ENCODE measurements at places on chromosomes 7 and 10.

DNA sequence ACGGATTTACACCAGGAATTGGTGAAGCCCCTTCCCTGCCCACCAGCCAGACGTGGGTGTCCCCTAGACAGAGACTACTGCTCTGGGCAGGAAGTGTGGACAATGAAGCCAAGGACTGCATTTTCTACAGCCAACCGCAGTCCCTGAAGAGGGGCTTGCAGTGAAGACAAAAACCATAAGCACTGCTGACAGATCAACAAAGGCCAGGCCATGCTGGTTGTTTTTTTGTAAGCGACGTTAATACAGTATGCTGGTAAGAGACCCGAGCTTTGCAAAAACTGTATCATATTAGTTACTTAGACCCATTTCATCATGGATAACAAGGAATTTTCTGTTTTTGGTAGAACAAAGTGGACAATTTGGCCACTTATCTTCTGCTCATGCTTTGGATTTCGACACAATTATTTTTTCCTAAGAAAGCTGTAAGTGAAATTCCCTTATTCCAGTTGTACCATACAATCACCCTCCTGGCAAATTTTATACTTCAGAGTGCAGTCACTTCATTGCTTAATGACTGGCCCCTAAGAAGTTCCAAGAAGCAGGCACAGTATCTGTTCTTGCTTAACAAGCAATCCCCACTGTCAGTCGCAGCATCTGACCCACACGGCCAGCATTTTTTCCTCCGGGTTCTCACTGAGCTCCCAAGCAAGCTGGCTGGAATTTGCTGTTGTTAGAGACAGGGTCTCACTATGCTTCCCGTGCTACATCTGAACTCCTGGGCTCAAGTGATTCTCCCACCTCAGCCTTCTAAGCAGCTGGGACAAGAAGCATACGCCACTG lies 163.5 kb downstream of the PARD3 start:
- DNase-seq: no peak

GRCh38 chr10:130040351-130040750 lies 70.3 kb downstream of the C10orf143 start:
- no peak for DNase-seq

GRCh38 chr10:28593811-28594210 lies 60.9 kb downstream of the WAC start:
- no peak for DNase-seq

DNA sequence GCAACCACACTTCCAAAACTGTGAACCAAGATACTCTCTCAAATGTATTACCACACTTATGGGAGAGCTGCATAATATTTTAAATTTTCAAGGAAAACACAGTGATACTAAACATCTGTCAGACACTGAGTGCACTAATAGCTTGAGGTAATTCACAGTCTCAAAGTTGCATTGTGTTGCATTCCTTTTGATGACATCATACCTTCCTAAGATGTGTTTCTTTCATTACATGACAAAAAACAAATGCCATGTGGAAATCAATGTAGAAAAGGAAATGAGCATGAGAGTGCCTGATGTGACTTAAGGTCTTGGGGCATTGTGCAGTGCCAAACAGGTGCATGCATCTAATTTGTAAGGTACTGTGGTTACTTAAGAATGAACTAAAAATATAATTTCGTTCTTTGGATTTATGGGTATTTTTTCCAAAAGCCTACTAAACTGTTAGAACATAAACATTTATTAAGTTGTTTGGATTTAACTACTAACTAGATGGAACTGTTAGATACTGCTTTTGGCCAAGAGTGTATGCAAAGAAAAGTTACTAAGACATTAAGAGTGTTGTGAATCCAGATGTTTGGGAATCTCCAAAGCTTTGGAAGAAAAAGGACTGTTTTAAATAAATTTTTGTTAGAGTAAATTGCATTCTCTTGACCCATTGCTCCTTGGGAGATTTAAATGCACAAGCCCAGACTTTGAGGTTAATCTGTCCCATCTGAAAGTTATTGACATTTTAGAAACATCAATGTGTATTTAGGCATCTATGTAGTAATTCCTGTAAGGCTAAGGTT lies 496.2 kb upstream of the SEMA3D start:
- no peak for DNase-seq

DNA sequence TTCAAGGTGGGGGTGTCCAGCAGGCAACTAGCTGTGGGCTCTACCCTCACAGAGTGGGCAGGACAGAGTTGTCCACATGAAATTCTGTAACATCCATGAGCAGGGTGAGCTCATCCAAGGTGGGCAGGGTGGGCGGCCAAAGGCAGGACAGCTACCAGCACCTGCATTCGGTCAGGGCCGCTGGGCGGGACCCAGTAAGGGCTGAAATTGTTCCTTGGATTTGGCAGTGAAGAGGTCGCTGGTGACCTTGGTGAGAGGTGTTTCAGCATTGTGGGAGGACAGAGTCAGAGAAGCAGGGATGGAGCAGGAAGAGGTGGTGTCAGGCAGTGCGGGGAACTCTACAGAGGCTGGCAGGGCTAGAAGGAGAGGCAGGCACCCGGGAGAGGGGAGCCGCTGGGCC lies 23.9 kb downstream of the ADCYAP1R1 start:
- no peak for DNase-seq

DNA sequence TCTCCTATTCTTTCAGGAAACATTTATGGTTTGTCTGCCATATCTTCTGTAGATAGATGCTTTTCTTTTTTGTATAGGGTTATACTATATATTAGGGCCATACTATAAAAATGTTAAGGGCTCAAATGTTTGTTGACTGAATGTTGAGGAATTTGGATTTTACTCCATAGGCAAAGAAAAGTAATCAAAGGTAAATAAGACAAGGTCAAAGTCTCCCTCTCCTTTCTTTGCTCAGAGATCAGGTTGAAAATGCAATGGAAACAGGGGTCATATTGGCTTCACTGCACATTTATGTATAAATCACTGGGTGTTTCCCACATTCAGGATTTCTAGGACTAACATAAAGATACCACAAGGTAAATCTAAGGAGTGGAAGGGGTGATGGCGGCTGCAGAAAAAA lies 291.4 kb upstream of the FZD8 start:
- no peak for DNase-seq

DNA sequence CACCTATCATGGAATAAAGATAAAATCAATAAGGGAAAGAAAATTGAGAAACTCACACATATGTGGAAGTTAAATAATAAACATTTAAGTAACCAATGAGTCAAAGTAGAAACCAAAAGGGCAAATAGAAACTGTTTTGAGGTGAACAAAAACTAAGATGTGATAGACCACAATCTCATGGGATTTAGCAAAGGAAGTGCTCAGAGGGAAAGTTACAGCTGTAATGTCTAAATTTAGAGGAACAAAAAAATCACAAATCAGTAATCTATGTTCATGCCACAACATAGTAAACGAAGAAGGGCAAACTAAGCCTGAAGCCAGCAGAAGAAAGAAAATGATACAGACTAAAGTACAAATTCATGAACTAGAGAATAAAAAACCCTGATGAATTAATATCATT lies 16.3 kb downstream of the CYP3A4 start:
- DNase-seq: no peak

DNA sequence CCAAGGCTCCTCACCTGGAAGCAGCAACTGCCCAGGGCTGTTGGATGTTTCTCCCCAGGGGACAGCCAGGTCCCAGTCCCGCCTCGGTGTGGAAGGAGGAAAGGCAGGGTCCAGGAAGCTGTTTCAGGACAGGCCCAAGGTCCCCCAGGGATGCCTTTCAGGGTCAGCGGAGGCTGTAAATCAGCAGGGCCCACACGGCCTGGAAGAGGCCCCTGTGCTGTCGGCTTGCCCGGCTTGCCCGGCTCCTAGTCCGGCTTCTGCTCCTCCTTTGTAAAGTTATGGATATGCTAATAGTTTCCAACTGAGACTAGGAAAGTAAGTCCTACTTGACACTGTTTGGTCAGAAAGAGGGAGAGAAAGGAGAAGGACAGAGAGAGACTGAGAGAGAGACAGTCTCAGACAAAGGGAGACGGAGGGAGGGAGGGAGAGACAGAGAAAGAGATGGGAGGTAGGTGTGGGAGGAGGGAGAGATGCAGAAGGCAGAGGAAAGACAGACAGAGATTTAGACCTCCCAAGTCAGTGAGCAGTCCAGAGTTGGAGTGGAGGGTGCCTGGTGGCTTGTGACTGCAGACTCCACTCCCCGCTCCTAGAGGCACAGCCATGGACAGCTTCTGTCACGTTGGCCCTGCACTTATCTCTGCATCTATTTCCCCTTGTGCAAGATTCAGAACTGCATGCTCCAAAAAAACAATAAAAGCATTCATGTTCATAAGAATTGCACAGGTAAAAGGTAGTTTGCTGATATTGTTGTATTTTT lies 10.5 kb downstream of the IKZF1 start:
- DNase-seq: no peak

GRCh38 chr7:43931346-43931745 lies 5.1 kb downstream of the UBE2D4 start:
- no peak for DNase-seq

GRCh38 chr7:158887594-158887993 lies 31.2 kb downstream of the DYNC2I1 start:
- DNase-seq: no peak

DNA sequence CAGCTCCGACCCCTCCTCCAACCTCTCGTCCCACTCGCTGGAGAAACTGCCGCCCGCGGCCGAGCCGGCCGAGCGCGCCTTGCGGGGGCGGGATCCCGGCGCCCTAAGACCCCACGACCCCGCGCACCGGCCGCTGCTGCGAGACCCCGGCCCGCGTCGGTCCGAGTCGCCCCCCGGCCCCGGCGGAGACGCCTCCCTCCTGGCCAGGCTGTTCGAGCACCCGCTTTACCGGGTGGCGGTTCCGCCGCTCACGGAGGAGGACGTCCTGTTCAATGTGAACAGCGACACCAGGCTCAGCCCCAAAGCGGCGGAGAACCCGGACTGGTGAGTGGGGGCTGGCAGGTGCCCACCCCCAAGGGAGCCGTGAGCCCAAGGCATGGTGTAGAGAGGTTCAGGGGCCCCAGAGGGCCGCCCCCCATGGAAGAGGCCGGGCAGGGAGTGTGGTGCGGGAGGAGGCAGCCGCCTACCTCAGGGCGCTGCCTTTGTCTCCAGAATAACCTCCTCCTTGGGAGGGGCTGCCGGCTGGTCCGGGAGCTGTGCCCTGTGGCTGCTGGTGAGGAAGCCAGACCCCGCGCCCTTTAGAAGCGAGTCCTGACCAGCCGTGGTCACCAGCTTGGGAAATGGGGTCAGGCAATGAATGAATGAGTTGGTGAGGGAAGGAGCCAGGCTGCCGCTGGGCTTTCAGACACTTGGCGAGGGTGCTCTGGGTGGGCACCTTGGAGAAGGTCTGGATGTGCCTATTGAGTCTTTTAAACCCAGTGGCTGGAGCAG lies 1.3 kb downstream of the FAM20C start:
- no peak for DNase-seq

DNA sequence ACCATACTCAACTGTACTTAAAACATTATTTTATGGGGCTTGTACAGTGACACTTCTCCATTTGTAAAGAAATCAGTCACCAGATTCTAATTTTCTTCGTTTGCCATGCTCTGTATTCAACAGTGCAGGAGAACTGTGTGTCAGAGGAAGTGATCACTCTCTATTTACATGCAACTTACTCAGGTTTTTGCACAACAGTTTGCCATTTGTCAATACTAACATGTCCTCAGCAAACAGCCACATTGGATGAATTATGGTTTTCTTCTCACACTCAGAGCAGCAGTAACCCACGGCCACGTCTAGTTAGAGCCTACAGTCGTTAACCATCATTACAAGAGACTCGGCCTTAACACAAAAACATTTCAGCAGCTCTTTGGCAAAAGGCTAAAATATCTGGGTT lies 69.2 kb upstream of the SP4 start:
- DNase-seq: no peak

DNA sequence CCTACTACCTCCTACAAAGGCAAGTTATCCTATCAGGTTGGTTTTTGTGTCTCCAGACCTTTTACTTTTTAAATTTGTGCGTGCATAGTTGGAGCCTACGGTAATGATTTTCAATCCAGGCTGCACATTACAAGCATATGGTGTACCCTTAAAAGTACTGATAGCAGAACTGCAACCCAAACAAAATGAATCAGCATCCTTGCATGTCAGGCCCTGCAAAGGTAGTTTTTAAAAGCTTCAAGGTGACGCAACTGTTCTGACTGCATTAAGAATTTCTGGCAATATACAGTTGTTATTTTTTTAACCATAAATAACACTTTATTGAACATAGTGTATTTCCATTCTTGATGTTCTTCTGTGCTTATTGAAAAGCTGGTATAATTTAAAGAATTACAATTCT lies 28.9 kb downstream of the GNAT3 start:
- no peak for DNase-seq

GRCh38 chr10:82319074-82319473 lies 444.1 kb downstream of the NRG3 start:
- no peak for DNase-seq

GRCh38 chr10:130780763-130781162 lies 530.8 kb downstream of the TCERG1L start:
- no peak for DNase-seq

DNA sequence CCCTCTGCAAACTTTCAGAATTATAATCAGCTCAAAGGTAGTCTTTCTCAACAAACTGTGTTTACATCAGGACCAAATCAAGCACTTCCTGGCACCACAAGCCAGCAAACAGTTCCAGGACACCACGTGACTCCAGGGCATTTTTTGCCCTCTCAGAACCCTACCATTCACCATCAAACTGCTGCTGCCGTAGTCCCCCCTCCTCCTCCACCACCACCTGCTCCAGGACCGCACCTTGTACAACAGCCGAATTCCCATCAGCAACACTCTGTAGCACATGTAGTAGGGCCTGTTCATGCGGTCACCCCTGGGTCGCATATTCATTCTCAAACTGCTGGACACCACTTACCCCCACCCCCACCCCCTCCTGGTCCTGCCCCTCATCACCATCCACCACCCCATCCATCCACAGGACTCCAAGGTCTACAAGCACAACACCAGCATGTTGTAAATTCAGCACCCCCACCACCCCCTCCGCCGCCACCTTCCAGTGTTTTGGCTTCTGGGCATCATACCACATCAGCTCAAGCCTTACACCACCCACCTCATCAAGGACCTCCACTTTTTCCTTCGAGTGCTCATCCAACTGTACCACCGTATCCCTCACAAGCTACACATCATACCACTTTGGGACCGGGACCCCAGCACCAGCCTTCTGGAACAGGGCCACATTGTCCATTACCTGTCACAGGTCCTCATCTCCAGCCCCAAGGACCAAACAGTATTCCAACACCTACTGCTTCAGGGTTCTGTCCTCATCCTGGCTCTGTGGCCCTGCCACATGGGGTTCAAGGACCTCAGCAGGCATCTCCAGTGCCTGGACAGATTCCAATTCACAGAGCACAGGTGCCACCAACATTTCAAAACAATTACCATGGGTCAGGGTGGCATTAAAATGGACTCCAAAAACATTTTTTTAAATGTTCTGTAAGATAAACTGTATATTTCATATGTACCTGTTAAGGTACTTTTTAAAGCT lies 98.7 kb downstream of the KMT2E start:
- DNase-seq: no peak

- no peak for DNase-seq
These were observed 340.0 kb upstream of the MEOX2 start for GRCh38 chr7:16026253-16027020.

- no peak for DNase-seq
These were observed 125.9 kb upstream of the PPIF start for GRCh38 chr10:79221110-79222051.

GRCh38 chr7:156178214-156178613 lies 366.0 kb upstream of the SHH start:
- DNase-seq: no peak
